Fibroblast of skin of scalp (primary cell): ENCODE measurements at places on chromosomes 11 and 22.

DNA sequence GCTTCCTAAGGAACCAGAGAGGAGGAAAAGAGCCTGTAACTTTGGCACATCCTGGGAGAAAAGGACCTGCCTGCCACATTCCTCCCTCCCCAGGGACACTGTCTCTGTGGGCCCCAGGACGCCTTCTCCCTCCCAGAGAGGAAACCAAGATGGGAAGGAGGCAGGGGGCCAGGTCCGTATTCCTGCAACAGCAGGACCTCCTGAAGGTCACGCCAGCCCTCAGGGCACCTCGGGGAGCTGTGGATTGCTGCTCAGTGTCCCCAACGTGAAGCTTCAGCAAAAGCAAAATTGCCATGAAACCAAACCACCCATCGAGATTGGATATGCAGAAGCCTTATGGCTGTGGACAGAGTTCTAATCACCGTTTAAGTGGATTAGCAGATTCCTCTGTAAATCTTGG is 86.7 kb downstream of the ARHGAP8 start:
- no peak for DNase-seq

DNA sequence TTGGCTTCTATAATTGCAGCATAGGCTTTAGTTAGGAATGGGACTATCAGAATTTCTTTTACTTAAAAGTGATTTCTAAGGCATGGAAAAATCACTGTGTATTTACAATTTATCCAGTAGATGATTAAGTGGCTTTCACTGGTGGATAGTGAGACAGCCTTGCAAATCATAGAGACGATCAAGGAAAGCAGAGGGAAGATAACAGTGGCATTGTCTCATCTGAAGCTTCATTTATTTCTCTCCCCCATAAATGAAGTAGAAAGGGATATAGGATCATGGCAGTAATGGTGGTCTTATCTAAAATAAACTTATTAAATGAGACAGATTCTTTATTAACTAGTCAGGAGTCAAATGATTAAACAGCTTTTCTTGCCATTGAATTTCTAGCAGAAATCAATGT is 224.2 kb upstream of the ANO5 start:
- no peak for DNase-seq

GRCh38 chr11:96169250-96169649 is 173.7 kb downstream of the MAML2 start:
- no peak for DNase-seq

DNA sequence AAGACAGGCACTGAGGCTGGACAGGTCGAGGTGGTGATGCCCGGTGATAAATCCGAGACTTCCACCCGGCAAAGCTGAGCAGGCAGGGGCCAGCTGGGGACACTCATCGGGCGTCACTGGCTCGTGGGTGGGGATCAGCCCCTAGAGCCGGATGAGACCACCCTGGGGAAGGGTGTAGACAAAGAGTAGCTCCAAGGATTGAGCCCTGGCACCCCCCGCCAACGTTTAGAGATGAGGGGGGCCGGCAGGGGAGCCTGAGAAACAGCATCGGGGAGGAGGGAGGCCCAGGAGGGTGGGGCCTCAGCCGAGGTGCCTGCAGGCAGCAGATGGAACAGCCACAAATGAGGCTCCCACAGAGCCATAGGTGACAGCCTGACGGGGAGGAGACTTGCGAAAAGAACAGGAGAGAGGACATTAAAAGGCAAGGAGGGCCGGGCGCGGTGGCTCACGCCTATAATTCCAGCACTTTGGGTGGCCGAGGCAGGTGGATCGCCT is 27.4 kb upstream of the CBX7 start:
- no peak for DNase-seq

GRCh38 chr22:23713696-23714595 is 23.1 kb downstream of the RGL4 start:
- DNase-seq, result no peak

DNA sequence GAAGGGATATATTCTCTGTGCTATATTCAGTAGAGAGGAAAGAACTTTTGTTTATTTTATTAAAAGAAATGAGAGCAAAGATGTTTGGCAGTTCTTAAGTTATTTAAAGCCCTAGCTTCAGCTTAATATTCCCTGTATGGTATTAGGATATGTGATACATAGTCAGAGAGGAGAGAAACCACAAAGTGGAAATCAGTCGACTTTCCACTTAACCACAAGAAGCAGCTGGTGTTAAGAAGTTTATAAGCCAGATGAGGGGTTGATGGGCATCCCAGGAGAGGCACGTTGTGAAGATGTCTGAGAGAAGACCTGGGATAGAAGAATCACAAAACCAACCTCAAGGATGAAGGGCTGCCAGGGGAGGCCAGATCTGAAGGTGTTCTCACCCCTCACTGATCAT is 23.3 kb upstream of the PHF21B start:
- no peak for DNase-seq

- peak; percentile 91 for DNase-seq
Measured at GRCh38 chr11:34302046-34302921, 55.5 kb downstream of the ABTB2 start.

DNA sequence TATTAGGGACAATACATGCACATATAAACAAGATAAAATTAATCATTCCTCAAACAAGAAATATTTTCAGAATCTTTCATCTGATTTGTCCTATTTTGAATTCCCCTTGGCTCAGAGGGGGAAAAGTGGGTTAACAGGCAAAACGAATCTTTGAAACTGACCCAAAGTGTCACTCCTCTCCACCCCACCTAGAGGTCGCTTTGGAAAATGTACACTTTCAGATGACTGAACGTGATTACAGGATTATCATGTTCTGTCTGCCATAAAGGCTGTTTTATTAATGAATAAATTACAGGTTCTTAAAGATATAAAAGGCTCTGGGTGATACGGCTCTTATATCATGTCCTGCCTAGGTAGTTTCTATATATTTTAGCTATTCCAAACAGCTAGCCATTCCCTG is 1735.0 kb downstream of the LRRC4C start:
- DNase-seq, result no peak

- DNase-seq, result no peak
Measured at GRCh38 chr11:110468121-110468520, 38.4 kb downstream of the FDX1 start.

DNA sequence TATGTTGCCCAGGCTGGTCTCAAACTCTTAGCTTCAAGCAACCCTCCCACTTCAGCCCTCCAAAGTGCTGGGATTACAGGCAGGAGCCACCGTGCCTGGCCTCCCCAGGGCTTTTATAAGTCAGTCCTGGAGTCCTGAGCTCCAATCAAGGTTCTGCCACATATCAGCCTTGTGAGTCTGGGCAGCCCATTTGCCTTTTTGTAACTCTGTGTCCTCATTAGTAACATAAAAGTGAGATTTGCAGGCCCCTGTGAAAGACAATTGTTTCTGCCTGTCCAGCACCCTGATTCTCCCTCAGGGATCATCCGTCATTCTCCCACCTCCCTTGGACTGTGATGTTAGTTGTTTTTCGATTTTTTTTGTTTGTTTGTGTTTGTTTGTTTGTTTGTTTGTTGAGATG is 89.8 kb downstream of the MN1 start:
- no peak for DNase-seq

DNA sequence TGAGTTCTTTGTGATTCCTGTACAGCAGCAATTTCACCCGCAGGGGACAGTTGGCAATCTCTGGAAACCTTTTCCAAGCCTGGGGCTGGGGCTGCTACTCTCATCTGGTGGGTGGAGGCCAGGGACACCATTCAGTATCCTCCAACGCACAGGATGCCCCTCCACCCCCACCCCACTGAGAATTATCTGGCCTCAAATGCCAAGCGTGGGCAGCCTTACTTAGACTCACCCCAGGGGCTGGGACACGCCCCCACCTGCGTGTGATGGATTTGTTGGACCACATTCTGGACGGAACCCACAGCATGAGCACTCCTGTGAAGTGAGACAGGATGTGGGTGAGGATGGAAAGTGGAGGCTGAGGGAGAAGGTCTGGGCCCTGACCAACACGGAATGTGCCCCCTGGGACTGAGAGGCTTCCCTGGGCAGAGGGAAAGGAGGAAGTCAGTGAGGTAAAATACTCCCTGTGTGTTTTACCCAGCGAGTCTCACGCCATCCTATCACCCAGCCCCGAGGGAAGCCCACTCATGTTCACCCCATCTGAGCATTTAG is 13.7 kb downstream of the RASD2 start:
- peak; percentile 28 for DNase-seq
